Stimulated activated CD8-positive, alpha-beta memory T cell treated with anti-CD3 and anti-CD28 coated beads, Interleukin-15, amount 100 ng/mL, for 4 hours (primary cell): ENCODE measurements at places on chromosomes 3 and 15.

DNA sequence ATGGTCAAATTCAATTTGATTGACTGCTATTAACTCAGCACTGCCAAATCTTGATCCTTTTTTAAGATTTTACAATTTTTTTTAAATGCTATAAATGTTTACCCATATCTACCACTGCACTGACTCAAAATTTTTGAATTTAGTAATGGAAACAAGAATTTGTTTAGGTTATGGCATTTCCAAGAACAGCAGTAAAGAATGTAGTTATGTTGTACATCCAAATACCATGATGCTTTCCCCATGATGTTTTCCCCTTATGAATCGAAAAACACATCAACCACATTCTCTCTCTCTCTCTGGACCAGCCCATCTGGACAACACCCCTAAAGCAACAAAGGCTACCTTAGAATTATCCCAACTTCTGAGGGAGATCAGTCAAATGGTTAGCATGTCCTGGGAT lies 14.2 kb downstream of the CHRM5 start:
- DNase-seq, result no peak

DNA sequence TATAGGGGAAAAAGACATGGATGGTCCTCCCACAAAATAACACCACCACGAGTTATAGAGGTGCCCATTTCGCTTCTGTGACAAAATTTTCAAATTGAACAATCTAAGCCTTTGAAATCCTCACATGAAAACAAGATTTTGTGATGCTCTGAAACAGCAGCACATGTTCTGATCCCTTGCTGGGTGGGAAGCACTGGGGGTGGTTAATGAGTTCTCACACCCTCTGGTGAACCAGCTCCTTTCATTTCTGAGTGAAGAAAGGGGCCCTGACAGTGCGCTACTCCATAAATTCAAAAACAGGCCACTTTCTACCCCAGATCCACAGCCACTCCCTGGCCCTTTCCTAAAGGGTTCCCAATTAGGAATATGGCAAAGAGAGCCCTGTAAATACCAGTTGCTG lies 129.3 kb downstream of the TNIK start:
- DNase-seq, result no peak

DNA sequence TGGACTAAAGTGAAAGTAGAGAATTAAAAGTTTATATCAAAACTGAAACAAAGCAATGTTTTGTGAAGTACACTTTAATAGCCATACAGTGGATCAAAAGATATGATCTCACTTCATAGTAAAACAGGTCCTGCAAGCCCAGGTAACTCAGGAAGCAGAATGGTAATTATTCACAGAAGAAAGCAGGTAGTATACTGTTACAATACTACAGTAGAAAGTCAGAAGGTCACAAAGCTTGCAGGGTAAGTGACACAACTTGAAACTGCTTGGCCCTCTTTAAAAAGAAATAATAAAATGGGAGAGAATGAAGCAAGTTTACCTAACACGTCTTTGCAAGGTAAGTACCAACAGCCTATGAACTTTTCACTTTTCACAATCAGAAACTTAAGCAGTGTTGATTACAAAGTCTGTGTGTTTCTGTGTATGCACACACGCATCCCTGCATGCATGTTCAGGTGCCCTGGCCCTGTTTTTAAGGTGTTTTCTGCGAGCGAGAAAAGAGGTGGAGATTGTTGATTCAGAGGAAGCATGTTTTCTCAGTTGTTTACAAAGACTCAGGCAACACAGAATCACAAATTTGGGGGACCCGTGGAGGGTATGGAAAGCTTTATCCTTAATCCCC lies at the start of gene NAALADL2:
TSS of gene NAALADL2 (plus strand) at position 221 of the 622 bp plus-strand sequence.
- no peak for DNase-seq

GRCh38 chr3:114115143-114115542 lies 58.6 kb downstream of the QTRT2 start:
- no peak for DNase-seq

GRCh38 chr3:87420171-87420570 lies 143.8 kb upstream of the POU1F1 start:
- DNase-seq, result no peak

DNA sequence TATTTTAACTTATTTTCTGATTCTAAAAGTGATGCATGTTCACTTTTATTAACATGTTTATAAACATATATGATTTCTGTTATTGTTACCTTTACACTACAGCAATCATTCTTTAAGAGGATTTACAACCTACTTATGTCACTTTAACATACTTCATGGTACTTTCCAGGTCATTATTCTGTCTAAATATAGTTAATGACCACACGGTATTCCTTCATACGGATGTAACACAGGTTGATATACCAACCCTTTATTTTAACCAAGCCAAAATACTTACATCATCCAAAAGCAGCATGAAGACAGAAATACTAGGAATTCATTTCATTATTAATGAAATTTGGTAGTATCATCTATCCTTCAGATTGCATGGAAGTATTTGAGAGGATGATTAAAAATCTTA lies 18.6 kb downstream of the PIK3R4 start:
- DNase-seq, result no peak

GRCh38 chr3:195583831-195584542 lies at the start of gene APOD:
Gene APOD (minus strand): TSS chr3:195583940. CDS start chr3:195579461, 4,479 bp downstream.
- DNase-seq, result no peak

DNA sequence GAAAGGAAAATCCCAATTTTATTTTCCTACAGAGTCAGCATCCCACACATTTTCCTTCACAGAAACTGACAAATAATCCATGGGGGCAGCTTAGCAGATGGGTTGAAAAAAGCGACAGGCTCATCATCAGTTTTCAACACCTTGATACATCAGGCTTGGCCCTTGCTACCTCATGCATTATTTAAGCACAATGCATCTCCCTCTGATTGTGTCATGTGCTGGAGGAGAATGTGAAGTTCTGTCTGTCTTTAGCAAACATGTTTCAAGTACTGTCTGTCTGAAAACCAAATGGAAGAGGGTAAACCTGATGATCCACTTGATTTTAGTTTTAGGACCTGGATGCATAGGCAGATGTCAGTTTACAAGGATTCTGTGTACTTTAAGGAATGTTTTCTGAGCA lies 128.6 kb upstream of the ADAMTS9 start:
- DNase-seq, result no peak

- no peak for DNase-seq
Measured at GRCh38 chr15:29690765-29691475, 131.3 kb downstream of the TJP1 start.

- DNase-seq, result no peak
Measured at GRCh38 chr3:59963676-59964075, 913.9 kb upstream of the CFAP20DC start.

DNA sequence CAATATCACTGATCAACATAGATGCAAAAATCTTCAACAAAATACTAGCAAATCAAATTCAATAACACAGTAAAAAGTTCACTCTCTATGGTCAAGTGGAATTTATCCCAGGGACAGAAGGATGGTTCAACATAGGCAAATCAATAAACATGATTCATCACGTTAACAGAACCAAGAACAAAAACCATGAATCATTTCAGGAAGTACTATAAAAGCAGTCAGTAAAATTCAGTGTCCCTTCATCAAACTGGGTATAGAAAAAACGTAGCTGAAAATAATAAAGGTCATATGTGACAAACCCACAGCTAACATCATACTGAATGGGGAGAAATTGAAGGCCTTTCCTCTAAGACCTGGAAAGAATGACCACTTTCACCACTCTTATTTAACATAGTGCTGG lies 172.1 kb downstream of the POLR2M start:
- DNase-seq, result no peak

DNA sequence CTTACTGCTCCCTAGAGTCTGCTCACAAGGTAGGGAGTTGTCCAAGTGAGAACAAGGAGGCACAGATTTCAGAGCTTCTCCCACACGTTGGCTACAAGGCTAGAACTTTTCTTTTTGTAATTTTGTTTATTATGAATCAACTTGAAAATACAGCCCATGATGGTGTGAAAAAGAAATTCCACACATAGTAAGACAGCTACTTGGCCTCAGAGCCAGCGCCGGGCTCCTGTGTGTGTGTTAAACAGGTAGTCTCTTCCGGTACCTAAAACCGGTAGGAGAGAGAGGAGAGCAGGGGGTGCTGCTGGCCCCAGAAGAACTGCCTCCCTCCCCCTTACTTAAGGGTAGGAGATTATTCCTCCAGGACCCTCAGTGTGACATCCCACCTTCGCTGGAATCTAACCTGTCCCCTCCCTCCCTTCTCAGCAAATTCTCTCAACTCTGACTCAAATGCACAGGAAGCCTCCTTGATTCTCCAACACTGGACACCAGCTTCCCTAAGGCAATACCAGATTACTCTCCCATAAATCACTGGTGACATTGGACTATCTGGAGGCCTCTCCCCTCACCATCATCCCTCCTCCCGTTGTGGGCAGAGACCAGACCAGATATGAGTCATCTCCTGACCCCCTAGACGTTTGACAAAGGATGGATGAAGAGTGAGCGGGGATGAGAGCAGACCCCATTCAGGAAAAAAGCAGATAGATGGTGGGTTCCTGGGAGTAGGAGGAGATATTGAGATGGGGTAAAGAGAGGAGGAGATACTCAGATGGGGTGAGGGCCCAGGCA lies 4.5 kb upstream of the IP6K1 start:
- DNase-seq, result no peak

DNA sequence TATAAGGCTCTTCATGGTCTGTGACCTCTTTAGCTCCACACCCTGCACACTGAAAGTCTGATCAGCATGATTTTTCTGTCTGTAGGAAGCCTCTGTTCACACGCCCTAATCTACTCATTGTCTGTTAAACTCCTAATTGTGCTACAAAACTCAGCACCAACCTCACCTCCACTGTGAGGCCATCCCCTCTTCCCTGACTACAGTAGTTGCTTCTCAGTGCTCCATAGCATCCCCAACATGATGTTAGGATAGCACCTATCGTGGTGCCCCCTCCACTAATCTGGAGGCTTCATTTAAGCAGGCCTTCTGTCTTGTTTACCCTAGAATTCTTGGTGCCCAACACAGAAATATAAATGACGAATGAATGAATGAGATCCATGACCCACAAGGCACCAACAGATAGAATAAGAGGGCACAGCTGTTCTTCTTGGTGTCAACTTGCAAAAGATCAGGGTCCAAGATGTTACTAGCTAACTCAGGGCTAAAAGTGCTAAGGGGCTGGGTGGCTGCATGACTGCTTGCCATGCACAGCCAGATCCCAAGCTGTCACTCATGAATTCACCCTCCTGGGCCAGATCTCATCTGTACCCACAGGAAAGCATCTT lies 55.2 kb upstream of the HEG1 start:
- no peak for DNase-seq

DNA sequence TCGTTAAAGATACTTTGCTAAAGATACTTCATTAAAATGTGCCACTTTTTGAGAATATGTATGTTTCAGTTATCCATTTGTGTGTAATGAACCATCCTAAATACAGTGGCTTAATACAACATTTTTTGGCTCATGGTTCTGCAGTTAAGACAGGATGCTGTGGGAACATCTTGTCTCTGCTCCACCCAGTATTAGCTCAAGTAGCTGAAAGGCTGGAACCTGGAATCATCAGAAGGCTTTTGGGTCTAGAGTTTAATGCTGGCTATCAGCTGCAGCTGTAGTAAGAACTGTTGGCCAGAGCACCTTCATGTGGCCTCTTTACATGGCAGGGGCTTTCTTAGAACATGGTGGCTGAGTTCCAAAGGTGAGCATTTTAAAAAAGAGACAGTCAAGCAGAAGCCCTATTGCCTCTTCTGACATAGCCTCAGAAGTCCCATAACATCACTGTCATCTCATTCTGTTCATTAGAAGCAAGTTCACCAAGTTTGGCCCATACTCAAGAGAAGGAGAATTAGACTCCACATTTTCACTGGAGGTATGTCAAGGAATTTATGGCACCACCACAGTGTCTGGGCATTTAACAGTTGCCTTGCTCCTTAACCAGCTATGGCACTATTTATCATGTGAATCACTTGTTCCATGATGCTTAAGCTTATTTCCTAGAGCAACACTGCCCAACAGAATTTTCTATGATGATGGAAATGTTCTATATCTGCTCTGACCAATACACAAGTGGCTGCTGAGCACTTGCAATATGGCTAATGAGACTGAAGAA lies 70.4 kb upstream of the PDZRN3 start:
- DNase-seq, result no peak

GRCh38 chr3:116199063-116199462 lies 246.2 kb downstream of the LSAMP start:
- no peak for DNase-seq

DNA sequence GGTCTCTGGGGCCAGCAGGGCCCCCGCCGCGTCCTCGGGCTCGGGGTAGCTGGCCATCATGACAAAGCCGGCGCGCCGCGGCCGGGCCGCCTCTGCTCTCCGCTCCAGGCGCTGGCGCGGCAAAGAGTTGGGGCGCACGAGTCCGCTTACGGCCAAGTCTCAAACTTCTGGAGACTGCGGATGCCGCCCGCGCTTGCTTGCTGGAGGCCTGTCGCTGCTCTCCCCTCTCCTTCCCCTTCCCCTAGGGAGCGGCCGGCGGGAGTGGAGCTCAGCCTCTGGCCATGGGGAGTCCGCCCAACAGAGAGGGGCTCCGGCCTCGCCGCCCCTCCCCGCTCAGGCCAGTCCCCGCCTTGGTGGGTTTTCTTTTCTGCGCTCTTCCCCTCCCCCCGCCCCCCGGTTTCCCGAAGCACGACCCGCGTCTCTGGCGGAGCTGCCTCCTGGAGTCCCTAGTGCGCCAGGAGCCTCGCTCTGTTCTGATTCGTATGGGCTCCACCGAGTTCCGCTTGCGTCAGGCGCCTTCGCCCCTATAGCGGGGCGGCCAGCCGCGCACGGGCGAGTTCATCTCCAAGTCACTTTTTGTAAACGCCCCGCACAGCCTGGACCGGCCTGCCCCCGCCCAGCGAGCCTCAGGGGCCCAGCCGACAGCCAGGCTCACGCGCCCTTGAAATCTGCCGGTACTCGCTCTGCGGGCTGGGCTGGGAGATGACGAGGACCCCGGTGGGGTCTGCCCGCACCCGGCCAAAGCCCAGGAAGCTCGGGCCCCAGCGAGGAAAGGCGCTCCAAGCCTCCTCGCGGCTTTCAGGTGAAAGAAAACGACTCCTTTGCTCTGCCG lies at the start of the genes FOXL2 and FOXL2NB:
TSS of gene FOXL2 (minus strand) at position 475 of the 832 bp plus-strand sequence. CDS start at position 60, 415 bp downstream.
TSS of gene FOXL2NB (plus strand) at position 555 of the 832 bp plus-strand sequence. CDS start at position 703, 148 bp downstream.
- DNase-seq, result no peak

DNA sequence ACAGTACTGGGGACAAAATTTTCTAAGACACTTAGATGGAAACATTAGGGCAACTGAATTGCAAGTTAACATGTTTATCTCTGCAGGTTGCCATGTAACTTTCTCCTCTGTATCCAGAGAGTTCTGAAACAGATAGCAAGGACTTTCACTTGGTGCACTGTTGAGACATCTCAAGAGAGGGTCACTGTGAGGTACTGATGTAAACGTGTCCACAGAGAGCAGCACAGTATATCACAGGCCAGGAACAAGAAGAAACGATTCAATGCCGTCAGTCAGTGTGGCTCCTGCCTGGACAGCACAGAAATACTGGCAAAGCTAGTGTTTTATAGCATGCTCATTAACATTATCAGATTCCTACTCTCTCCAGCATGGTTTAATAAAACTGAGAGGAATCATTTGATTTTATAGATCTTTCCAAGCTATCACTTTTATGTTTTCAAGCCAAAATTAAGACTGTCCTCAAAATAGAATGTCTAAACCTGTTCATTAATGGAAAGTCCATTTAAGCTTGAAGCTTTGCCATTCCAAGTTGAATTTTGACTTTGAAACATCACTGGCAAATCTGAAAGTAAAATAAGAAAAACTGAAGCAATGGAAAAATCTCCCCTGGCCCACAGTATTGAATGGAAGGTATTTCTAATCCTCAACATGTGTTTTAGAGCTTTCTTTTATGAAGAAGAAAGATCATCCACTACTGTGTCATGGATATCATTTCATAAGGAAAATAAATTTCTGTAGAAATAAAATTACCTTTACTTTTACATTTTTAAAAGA lies 102.7 kb downstream of the IMPG2 start:
- DNase-seq, result no peak
